ENCODE measurements at places on chromosomes 16 and 17.

DNA sequence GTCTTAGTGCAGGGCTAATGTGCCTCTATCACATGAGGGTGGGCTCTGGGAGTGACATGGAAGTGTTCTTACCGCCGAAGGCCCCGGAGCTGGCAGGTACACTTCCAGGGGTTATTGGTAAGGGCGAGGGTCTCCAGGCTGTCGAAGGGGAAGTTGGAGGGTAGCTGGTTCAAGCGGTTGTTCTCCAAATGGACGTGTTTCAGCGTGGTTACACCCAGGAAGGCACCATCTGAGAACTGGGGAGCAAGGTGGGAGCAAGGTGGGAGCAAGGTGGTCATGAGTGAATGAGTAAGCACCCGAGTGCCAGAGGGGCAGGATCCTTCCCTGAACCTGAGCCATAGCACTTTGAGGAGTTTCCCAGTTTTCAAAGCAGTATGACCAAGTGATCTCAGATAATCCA is 3.0 kb downstream of the CHAD start:
- no peak for DNase-seq

DNA sequence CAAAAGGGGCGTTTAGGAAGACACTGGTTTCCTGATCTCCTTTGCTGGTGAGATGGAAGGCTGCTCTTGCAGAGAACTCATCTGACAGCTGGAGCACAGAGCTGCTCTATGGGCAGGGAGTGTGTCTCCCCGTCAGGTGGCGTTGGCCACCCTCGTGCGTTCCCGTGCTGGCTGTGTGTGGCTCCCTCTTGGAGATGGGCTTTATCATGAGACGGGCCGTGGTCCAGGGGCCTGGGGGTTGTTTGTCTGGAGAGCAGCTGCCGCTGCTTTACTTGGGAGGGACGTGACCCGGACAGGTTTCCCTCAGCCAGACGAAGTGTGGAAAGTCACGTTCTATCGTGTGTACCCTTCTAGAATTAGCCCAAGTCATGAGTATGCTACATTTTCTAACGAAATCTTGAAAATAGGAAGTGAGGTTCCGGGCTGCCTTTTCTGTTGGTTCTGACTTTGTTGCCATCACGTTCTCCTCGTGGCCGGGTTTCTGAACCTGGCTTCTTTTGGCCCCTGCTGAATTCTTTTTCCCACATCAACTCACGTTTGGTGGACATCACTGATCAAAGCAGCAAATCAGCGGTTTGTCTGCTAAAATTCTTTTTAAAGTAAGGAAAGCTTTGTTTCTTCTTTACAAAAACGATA is 105.6 kb upstream of the CHMP6 start:
- DNase-seq: no peak

- DNase-seq: peak; percentile 80
Observed at GRCh38 chr16:47141773-47142485, 1.8 kb downstream of the NETO2 start.

DNA sequence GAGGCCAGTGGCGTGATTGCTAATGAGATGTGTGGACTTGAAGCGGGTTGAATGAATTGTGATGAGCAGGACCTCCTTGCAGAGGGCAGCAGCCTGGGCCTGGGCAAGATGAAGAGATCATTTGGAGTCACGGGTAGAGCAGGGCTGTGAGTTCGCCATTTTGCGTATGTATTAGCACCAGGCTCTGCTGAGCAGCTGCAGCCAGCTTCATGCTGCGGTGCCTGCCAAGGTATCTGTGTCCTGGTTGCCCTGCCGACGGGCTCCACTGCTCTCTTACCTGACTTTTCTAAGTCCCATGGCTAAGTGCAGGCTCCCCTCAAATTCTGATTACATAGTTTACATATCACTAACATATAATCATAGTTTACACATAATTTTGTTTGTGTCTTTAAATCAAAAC is 295.7 kb downstream of the SNX29 start:
- DNase-seq: no peak

GRCh38 chr16:23821467-23821866 is 14.3 kb upstream of the PRKCB start:
- DNase-seq: no peak

DNA sequence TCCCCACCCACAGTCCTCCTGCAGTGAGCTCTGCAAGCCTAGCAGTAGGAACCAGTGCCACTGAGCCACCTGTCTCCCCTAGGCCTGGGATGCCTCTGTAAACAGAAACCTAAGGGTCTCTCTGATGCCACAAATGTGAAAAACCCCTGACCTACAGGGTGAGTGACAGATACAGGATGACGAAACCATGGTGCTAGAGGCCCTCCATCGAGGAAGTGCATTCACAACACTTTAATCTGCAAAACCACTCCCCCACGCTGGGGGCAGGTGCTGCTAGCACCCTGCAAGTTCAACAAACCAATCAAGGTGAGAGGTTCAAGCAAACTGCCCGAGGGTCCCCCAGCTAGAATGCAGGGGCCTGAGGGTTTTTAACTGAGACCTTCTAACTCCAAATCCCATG is 59.5 kb downstream of the CDYL2 start:
- no peak for DNase-seq

DNA sequence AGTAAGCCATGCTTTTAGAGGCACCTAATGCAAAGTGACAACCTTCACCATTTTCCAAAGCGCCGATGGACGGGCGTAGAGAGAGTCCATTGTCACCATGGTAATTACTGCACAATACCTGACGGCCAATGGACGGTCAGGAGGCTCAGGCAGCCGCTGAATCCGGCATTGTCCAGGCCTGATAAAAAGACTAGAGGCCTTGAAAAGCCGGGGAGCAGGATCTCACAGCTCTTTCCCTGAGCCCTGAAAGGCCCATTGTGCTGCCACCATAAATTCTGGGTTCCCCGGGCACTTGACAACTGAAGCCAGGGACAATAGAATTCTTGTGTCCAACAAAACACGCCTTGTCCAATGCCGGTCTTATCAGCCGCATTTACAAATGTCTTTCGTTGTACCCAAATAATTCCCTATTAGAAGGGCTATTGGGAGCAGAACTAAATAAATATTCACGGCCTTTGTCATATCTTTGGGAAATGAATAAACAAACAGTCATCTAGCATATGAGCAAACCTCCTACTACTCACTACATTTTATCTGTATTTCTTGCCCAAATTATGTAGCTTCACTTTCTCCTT is 62.4 kb downstream of the CDH11 start:
- DNase-seq: no peak

DNA sequence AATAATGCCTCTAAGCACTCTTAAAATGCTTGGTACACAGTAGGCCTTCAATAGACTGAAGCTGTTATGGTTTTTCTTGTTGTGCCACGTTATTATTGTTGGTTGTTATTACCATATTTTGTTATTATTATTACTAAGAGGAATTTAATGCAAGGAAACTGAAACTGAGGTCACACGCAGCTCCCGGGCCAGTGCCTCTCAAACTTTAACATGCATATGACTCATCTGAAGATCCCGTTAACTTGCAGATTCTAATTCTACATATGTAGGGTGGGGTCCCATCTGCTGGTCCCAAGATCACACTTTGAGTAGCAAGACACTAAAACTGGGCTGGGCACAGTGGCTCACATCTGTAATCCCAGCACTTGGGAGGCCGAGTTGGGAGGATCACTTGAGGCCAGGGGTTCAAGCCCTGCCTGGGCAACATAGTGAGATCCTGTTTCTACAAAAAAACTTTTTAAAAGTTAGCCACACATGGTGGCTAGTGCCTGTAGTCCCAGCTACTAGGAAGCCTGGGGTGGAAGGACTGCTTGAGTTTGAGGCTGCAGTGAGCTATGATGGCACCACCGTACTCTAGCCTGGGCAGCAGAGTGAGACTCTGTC is 888 bp downstream of the ACSM5 start:
- DNase-seq: no peak

DNA sequence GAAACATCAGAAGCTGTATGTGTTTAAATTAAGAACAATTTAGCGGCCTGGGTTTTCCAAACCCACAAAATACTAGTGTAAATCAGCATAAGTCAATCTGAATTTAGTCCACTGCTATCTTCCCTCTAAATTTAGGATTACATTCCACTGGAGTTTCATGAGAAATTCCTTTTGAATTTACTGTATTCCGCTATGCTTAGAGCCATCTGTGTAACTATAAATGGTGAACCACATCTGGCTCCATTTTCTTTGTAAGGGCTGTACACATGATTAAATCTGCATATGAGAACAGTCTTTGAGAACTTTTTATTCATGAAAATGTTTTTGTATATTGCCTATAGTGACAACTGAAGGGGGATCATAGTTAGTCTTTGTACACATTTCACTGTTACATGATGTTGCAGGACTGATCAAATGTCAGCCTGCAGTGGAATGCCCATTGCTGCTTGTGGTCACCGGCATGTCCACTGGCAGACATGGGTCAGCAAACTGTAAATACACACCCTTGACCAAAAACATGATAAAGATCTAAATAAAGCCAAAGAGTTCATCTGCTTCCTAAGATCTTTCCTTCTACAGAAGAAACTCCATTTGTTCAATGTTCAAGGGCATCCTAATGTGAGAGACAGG is 36.8 kb downstream of the RPGRIP1L start:
- DNase-seq: no peak

GRCh38 chr17:54435966-54436365 is 464.7 kb upstream of the TOM1L1 start:
- DNase-seq: no peak

GRCh38 chr16:30736995-30737793 is 11.0 kb upstream of the PHKG2 start:
- DNase-seq: no peak

DNA sequence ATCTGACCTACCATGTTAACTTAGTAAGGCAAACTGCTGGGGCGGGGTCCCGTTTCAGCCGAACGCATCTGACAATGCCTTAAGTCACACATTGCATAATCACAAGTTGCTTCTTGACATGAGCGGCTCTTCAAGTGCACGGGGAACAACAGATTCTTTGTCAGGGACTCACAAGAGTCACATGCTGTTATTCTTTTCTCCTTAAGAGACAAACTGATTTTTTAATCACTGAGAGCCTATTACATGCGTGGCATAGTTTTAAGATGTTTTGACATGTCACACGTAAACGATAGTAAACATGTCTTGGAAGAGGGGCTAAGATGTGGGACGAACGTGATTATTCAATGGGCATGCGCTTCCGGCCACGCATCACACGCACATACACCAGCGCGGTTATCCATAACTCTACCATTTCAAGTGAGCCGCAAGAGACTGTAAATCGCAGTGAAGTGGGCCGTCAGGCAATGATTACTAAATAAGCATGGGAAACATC is 63.4 kb downstream of the ADCY9 start:
- DNase-seq: peak; percentile 36

DNA sequence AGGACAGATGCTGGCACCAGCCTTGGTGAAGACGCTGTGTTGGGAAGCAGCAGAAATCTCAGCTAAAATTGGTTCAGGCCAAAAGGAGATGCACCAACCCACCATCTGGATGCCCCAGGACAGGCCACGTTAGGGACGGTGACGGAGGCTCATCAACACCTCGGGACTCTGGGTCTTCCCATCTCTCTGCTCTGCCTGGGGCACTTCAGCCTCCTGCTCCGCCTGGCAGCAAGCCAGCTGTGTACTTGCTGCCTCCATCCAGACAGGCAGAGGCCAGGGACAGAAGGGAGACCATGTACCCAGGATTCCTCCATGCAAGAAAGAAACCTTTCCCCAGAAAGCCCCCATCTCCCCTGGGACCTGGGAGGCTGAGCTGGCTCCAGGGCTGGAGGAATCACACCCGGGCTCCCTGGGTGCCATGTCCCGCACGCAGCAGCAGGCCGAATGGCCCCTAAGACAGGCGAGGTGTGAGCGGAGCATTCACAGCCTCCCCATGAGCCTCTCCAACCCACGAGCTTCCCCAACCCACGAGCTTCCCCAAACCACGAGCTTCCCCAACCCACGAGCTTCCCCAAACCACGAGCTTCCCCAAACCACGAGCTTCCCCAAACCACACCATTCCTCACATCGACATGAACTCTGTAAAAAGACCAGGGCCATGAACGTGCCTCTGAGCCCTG is 274.5 kb downstream of the C16orf95 start:
- DNase-seq: no peak
